ENCODE measurements at places on chromosomes 4 and X.
A peak's percentile ranks its signal among the peaks of the same experiment; 100 is the strongest.

DNA sequence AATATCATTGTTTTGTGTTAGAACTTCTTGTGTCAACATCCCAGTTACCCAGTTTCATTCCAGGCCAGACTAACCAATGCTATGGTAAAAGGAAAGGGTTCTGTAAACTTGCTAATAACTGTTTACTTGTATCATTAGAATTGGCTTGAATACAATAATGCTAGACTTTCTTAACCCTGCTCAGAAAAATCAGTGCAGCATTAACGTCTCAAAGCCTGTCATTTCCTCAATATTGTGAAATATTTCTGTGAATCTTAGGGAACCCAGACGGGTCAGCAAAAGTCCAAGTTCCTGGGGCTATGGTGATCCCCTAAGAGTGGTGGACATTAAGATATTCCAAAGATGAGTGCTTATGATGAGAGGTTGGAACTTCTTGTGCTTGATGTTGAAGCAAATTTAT is 541.2 kb upstream of the MAGEB18 start:
- DNase-seq = no peak

- no peak for DNase-seq
Observed at GRCh38 chr4:105282489-105282888, 135.8 kb downstream of the TET2 start.

GRCh38 chr4:81429607-81430006 is 42.1 kb downstream of the RASGEF1B start:
- no peak for DNase-seq

DNA sequence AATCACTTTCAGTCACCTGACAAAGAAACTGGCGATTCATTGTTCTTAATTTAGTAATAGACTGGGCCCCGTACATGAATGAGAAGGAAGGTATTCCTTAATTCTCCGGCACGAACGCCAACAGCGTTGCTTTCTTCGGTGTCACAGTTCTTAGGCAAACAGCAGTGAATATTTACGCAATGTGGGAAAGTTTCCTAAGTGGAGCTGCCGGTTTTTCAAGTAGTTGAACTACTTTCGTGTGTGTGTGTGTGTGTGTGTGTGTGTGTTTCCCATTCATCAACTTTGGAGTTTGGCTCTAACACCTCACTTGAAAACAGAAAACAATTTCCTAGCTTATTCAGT is 651 bp downstream of the NXT2 start:
- DNase-seq = no peak

- DNase-seq = no peak
Observed at GRCh38 chr4:74437866-74438265, 7.1 kb upstream of the AREG start.

DNA sequence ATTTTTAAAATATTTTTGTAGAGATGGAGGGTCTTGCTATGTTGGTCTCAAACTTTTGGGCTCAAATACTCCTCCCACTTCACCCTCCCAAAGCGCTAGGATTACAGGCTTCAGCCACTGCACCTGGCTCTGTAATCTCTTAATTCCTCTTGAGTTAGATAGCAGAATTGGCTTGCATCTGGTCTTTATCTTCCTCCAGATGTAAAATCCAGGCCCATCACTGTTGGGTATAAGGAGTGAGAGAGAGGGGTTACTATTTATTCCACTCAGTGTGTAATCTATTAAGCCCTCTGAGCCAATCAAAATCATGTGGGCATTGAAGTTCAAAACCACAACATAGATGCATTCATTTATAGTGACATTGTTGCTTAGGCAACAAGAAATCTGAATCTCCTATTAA is 33.9 kb downstream of the ANK2 start:
- DNase-seq = no peak

GRCh38 chr4:2755821-2756690 is at the start of gene TNIP2:
TSS of gene TNIP2 (minus strand) at chr4:2756336. CDS start at chr4:2756289, 47 bp downstream.
- DNase-seq = peak; percentile 75

- DNase-seq = no peak
Observed at GRCh38 chr4:88012647-88013046, 5.2 kb downstream of the PKD2 start.

- no peak for DNase-seq
Observed at GRCh38 chr4:119629142-119629471, 503 bp upstream of the PDE5A start.

- no peak for DNase-seq
Observed at GRCh38 chrX:12139934-12140611, 1.8 kb downstream of the FRMPD4 start.

DNA sequence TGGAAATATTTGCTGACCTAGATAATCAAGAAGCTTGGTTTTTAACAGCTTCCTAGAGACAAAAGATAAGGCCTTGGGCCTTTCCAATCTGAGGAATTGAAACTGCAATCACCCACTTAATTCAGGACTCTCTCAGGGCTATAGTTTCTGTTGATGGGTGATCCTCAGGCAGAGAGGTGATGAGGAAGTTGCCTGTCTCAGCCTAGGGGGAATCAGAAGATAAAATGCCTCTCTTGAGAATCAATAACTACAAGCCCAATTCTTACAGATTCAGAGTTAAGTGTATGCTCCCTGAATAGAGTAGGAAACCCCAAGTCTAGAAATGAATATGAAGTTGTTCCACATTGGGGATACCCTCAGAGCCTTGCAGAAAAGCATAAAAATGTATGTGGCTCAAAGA is 45.5 kb downstream of the NFKB1 start:
- no peak for DNase-seq

- DNase-seq = peak; percentile 95
Observed at GRCh38 chr4:5753766-5754528, 42.9 kb downstream of the EVC start.

- no peak for DNase-seq
Observed at GRCh38 chr4:174358829-174359228, 75.1 kb downstream of the CEP44 start.

DNA sequence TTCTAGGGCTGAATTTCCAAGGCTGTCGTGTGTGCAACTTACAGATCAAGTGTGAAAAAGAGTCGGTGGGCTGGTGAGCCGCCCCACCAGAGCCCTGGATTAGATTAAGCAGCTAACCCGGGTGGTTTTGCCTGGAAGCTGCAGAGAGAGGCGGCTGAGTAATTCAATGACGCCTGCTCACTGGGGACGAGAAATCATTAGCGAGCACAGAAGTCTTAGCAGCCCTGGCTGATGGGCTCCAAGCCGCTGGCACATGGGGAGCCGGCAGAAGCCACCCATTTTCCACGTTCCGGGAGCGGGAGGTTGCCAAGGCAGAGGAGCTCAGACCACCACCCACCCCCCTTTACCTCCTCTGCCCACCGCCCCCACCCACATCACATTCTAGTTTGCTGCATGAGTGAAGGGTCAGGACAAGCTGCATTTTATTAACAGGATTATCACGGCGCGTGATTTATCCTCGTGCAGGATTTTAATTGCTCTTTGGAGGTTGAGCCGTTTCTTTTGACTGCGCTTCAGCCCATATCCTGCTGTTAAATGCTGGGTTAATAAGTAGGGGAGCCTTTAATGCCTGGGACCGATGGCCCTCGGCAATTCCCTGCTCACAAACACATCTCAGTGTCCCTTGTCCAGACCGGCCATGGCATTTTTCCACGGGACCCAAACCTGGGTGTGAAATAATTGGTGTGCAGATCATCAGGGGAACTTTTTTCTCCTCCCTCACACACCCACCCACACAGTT is 19.1 kb downstream of the BCOR start:
- DNase-seq = no peak

- no peak for DNase-seq
Observed at GRCh38 chr4:122541996-122542395, 78.9 kb downstream of the IL21 start.

- peak; percentile 30 for DNase-seq
Observed at GRCh38 chr4:26826721-26827120, 33.9 kb upstream of the STIM2 start.

DNA sequence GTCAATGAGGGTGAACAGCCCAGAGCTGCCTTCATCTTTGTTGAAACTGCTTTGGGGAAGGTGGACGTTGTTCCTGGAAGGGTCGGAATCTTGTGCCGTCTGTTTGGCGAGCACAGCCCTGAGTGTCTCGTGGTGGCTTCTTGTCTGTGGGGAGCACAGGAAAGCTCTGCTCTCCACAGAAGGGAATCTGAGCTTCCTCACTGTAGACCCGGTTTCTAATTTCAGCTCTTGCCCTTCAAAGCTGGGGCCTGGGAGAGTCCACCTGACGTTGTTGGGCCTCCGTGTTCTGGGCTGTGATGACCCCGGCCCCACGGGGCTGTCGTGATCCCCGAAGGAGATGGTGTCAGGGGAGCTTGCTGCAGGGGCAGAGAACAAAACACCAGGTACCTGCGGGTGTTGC is 47.5 kb downstream of the SORCS2 start:
- DNase-seq = no peak

DNA sequence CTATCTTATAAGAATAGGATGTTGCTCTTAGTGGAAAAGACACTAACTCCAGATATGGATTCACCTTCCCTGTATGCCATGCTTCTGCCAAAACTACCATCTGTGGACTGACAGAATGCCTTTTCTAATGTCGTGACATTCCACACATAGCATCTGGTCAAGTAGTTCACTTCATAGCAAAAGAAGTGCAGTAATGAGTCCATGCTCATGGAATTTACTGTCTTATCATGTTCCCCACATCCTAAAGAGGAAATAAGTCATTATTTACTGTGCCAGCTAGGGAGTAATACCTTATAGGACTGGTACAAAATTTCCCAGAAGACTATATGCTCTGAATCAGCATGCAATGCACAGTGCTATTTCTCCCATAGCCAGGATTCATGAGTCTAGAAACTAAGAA is 562.4 kb downstream of the TLL1 start:
- peak; percentile 22 for DNase-seq

DNA sequence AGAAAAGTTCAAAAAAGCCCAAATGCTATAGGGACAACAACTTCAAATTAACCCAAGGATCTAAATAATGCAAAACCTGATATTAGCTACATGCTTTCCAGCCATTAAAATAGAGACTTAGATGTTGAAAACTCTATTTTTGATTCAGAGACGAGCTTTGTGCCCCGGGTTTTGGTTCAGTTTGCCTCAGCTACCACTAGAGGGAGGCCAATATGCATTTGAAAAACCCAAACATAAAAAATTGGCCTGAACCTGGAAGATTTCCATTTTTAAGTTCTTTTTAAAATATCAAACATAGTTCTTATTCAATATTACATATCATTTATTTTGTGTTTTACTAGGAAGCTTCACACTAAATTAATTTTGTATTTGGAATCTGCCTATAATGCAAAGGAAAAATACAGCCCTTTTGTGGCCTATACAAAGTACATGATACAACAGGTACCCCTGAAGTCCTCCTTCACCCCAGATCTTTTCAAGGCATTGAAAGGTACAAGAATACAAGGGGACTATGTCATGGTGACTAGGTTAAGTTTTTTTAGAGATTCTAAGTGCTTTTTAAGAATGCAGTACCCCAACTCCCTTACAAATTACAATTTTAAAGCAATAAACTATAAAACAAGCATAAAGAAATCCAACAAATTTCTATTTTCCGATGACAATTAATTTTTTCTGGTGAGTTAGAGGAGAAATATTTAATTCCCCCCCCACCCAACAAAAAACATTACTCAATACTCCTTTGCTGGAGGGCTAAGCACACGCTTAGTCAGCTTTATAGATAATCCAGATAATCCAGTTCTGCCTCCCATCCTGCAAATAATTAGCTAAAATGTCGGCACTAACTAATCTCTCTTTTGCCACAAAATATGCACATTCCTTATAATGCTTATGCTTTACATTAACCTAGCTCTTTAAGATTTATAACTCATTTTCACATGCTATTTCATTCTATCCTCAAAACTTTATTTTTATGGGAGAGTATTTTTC is 97.7 kb upstream of the PTPN13 start:
- DNase-seq = peak; percentile 45

GRCh38 chr4:150342945-150343344 is 239.0 kb upstream of the MAB21L2 start:
- no peak for DNase-seq

GRCh38 chr4:11729548-11729947 is 300.9 kb upstream of the HS3ST1 start:
- DNase-seq = no peak

DNA sequence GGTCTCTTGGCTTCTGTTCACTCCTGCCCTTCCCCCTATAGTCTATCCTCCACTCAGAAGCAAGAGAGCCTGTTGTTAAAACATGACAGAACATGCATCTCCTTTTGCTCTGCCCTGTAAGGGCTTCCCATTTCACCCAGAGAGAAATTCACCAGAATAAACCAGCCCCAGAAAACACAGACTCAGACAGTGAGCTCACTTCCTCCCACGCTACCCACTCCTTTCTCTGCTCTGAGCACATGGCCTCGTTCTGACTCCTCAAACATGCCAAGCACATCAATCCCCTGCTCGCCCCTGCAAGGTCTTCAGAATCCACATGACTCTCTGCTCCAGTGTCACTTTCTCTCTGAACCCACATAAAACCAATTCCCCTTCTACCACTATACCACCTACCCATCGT is 50.4 kb downstream of the MID1 start:
- peak; percentile 13 for DNase-seq
